Fibroblast of skin of left biceps (primary cell): ENCODE measurements at places on chromosomes 5 and 9.

GRCh38 chr5:139306197-139306596 lies 12.7 kb downstream of the MATR3 start:
- DNase-seq, result no peak

DNA sequence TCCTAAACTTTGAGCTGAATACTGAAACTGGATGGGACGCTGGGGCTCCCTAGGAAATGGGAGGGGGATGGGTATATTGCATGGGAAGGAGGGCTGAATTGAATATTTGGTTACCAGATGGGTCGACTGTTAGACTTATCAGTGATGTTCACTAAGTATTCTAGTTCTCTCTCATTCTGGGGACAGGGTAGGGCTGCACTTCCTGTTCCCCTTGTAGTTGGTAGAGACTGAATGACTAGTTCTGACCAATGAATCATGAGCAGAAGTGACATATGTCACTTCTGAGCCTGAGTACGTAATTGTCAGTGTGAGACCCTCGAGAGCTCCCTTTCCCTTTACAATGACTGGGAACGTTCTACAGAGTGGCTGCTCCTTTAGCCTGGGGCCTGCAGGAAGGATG lies 55.5 kb upstream of the DMRT1 start:
- no peak for DNase-seq

- DNase-seq, result no peak
Observed at GRCh38 chr5:149464796-149465489, 85.9 kb upstream of the IL17B start.

DNA sequence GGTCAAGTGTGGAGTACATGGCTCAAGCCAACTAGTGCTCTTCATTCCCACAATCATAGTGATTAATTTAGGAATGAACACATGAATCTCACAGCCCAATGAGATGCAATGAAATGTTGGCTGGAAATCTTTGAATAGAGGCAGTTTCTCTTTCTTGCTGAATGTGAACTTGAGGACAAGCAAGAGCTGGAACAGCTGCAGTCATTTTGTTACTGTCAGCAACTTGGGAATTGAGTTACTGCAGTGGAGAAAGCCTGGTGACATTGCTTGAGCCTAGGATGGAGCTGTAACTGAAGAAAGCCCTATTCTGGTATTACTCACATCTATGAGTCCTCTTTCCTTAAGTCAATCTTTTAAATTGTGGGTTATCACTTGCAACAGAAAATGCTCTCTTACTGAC lies 62.3 kb downstream of the YIPF5 start:
- no peak for DNase-seq

GRCh38 chr5:142785206-142785605 lies 15.0 kb downstream of the ARHGAP26 start:
- DNase-seq, result no peak

GRCh38 chr9:12876872-12877271 lies 102.1 kb downstream of the LURAP1L start:
- DNase-seq, result no peak

DNA sequence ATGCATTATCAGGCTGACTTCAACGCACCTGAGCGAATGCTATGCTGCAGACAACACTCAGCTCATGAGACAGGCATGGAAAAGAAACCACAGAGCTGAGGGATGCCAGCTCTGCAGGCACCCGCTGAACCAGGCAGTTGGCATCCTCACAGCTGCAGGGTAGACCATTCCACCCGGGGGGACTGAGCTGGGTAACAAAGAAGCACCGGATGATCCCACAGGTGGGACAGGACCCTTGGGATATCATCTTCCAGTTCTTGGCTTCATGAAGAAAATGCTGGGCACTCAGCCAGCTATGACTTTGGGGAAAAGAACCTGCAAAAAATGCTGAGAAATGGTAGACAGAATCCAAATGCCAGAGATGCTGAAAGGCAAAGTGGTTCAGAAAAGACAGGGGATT lies 9.6 kb downstream of the EPB41L4B start:
- no peak for DNase-seq

DNA sequence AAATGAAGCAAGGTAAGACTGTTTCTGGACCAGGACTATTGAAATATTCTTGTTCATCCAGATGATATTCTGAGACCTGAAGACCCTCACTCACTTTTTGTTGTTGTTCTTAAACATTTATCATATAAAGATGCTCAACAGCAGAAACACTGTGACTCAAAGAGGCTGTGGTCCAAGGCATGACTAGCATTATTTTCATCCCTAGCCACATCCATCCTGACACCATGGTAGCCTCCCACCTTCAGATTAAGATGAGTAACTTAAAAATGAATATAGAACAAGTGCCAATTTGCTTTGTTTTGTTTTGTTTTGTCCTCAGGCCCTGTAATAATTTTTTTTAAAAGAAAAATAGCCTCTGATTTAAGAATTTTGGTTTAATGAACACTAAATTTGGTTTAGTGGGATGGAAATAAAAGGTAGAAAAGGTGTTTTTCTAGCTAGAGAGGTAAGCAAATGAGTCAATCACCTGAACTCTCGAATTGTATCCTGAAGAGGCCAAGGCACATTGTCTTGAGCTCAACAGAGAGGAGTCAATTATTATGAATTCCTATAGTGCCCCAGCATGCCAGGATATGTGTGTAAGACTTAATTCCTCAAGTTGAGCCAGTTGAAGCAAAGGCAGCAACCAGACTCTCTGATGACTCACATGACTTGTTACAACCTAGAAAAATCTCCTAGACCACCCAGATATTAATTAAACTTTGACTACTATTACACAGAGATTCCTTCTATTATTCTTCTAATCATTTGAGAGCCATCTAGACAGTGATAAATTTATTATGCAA lies 380.1 kb upstream of the TUSC1 start:
- peak; percentile 18 for DNase-seq

DNA sequence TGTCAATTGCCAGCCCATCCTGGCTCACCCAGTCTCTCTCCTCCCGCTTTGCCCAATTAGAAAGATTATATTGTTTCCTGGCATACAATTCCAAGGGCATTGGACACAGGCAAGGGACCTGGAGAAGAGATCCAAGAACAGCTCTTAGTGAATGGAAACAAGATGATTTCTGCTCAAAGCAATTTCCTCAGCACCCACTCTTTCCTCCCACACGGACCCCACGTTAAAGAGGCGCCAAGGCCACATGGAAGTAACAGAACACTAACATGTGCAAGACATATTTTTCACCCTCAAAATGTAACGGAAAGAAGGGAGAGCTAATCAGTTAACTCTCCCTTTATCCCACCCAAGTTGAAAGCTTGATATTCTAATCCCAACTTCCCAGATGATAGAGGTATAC lies 111.2 kb downstream of the LHFPL2 start:
- DNase-seq, result no peak

DNA sequence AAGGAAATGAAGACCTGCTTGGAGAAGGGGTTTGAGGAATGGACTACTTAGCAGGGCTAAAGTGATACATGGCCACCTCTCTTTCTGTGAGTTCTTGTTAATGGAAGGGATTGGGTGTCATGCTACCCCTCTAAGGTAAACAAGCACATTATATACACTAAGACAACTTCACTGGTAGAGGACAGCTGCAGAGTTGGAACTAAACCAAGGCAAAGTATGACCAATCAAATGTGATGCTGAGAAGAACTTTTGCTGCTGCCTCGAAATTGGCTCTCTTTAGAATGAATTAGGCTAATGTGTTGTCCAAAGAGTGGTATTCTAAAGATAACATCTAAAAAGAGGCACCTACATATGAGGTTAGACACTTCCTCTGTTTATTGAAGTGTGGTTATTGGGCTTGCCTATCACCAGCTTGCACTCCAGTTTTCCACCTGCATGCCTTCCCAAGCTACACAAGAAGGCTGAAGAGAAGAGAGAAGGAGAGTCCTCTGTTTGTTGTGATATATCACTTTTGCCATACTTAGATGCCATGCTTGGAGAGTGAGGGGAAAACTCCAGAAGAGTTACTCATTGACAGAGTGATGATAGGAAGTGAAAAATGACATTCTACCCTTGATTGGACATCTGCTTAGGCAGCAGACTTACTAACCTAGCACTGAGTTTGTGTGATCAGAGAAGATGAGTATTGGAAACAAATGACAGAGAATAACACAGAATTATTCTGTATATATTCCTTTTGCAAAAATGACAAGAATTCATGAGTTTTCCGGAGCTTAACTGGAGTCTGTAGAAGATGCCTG lies 536.1 kb downstream of the ZNF608 start:
- no peak for DNase-seq

GRCh38 chr5:28404363-28405071 lies 1366.1 kb upstream of the CDH9 start:
- DNase-seq, result no peak

DNA sequence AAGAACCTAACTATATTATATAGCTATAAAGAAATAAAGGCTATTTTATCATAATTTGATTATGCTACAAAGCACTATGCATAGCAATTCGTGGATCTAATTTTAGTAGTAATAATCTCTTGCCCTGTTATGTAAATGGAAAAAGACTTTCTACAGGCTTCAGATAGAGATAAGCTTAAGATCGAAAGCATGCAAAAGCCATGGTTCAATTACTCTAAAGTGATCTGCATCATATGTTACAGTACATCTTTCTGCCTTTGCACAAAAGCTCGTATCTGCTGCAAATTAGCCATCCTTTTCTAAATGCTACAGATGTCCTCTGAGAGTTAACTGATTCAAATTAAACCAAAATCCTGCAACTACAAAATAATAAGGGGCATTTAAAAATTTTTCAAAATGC lies 234.8 kb upstream of the TMEM161B start:
- DNase-seq, result no peak

- no peak for DNase-seq
Observed at GRCh38 chr5:169503886-169504285, 79.7 kb upstream of the SPDL1 start.

DNA sequence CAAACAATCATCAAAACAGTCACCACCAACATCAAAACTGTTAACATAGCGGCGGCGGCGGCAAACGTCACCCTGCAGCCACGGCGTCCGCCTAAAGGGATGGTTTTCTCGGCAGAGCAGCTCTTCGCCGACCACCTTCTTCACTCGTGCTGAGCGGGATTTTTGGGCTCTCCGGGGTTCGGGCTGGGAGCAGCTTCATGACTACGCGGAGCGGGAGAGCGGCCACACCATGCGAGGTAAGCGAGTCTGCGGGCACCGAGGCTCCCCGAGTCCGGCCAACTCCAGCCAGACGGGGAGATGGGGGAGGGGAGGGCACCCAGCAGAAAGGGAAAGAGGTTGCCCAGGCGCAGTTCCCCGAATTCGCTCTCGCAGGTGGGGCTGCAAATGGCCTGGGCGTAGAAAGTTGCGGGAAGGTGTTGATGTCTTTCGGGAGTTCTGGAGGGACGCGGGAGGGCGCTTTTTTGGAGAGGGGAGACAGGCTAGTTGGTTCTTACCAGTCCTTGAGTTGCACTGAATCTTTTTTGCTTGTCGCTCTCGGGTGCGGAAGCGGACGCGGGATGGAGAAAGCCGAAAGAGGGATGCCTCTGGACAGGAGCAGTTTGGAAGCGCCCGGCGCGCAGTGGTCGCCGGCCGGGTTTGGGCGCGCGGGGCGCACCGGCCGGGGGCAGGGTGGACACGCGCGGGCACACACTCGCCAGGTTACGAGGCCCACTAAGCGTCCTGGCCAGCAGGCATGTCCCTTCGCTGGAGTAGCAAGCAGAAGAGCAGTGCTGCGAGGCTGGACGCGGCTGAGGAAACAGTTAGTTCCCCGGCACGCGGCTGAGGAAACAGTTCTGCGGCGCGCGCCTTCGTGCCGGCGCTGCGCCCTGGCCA lies 849 bp downstream of the RORB start:
- no peak for DNase-seq

- no peak for DNase-seq
Observed at GRCh38 chr9:96493757-96494156, 43.8 kb downstream of the HABP4 start.

DNA sequence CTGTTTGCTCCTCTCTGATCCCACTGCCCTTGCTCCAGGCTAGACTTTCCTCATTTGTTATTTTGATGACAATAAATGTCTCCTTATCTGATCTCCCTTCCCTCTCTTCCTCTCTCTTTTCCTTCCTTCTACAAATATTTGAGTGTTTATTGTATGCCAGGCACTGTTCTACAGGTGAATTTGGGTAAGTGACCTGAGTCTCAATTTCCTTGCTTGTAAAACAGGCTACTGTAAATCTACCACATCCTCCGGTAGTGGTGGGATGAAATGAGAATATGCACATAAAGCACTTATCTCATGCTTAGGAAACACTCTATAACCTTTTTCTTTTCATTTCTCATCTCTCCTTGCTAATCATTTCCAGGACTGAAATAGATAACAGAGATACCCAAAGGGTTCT lies 86.4 kb downstream of the HMHB1 start:
- no peak for DNase-seq

GRCh38 chr9:124309667-124310084 lies 51.9 kb downstream of the NEK6 start:
- peak; percentile 85 for DNase-seq

- no peak for DNase-seq
Observed at GRCh38 chr9:107274096-107274495, 9.0 kb upstream of the RAD23B start.

DNA sequence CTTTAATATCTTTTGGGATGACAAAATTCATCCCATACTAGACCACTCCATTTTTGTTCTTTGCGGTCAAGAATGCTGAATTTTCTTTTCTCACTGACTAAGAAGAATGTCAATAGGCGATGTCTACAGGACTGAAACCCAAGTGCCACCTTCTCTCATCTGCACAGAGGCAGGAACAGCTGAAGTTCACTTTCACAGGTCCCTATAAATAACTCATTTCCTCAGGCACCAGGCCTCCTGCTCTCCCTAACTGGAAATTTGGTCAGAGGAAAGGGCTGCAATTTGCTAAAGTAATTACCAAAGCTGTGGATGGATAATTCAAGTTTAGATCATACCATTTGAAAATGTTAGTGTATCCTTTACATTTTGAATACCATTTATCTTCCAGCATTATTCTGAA lies 142.9 kb downstream of the DIRAS2 start:
- DNase-seq, result no peak

- DNase-seq, result no peak
Observed at GRCh38 chr9:136389396-136389795, 10.6 kb downstream of the SNAPC4 start.

GRCh38 chr5:125014202-125014601 lies 267.8 kb upstream of the ZNF608 start:
- no peak for DNase-seq

DNA sequence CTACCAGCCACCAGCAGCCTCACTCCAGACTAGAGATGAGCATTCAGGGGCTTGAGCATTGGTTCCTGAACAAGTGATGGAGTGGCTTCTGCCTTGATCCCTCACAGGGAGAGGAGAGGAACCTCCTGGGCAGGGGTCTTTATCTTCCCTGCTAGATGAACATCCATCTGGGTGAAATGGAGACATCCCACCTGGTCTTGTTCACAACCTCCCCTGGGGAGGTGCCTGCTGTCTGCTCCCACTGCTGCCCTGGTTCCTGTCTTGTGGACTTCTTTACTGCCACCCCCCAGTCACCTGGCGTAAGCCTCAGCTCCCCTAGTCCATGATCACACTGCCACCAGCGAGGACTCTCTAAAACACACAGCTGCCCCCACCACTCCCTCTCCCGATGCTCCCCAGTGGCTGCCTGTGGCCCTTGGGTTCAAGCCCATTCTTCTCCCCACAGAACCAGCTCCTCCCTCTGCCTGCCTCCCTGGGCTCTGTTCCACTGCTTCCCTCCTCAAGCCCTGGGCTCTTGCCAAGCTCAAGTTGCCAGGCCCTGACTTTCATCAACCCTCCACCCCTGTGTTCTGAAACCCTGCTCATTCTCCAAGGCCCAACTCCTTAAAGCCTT lies 51.5 kb downstream of the COL15A1 start:
- no peak for DNase-seq
